ENCODE measurements at places on chromosomes 4 and X. TPM values are rescaled to one million over a fixed set of nuclear protein-coding genes. Genes with fewer than 3 reads are reported as not detected.

The AGTR2 gene
- total RNA-seq = 0.51 TPM

The CCDC149 gene
- total RNA-seq = 8.8 TPM

- no peaks in the 10 kb centered on the region for H3K4me1 ChIP-seq
- DNase-seq = no peak
- no peak overlapping the region for H3K4me3 ChIP-seq
Observed at GRCh38 chr4:182973511-182973911, 56.3 kb upstream of the DCTD start.

The MECP2 gene
- 37.7 TPM for total RNA-seq

The SH3BP2 gene
- 45.4 TPM for total RNA-seq

The ADAM29 gene
- total RNA-seq = 0.29 TPM

DNA sequence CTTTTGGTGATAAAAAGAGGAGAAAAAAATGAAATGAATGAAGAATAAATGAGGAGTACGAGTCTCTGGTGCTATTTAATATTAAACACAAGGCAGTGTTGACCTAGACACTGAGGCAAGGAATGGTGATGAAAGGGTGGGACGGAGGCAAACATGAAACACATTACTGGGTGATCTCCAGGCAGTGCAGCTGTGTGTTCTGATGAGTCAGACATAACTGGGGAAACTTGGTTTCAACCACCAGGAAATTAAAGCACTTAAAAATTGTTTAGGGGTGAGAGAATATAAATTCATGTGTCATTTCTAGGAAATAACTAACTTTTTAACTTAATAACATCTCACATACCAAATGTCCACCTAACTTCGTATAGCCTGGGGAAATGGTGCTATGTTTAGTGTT lies 19.7 kb upstream of the CXCL6 start:
- H3K4me1 ChIP-seq = no peaks in the 10 kb centered on the region

DNA sequence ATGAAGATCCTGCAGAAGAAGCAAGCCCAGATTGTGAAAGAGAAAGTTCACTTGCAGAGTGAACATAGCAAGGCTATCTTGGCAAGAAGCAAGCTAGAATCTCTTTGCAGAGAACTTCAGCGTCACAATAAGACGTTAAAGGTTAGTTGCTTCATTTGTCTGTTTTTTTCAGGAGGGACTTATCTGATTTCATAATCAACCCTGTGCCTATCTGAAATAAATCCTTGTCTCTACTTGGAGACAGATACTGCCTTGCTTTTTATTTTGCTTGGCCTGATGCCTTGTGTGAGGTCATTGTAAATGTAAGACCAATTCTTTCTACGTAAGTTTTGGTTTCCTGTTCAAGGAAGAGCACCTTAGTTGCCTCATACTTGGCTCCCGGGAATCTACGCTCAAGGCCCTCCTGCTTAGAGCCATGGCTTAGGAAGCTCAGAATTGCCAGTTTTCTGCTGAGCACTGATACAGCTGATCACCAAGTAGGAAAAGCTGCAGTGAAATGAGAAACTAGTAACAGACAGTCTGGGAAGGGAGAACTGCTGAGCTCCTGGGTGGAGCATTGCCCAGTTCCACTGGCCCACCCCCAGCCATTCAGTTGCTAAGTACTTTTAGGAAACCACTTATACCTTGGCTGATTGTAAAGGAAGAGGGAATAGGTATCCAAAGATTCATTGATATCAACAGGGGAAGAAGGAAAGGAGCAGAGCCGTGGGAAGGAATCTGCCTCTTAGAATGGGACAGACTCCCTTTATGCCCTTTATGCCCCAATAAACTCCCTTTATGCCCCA lies 41.8 kb downstream of the RBBP7 start:
- no peak overlapping the region for H3K4me3 ChIP-seq
- peaks cover 13% of the 10 kb centered on the region for H3K36me3 ChIP-seq
- no peaks in the 10 kb centered on the region for H3K27me3 ChIP-seq
- H3K27ac ChIP-seq = peak overlapping the region; percentile 81

The F8A2 gene
- not detected for total RNA-seq

GRCh38 chrX:54560411-54560810 lies 30.4 kb downstream of the GNL3L start:
- no peaks in the 10 kb centered on the region for H3K4me1 ChIP-seq
- no peak overlapping the region for H3K4me3 ChIP-seq
- H3K27me3 ChIP-seq = no peaks in the 10 kb centered on the region
- DNase-seq = peak; percentile 20

- H3K4me3 ChIP-seq = no peak overlapping the region
- peak overlapping the region; percentile 43 for H3K27ac ChIP-seq
- no peaks in the 10 kb centered on the region for H3K27me3 ChIP-seq
- no peaks in the 10 kb centered on the region for H3K4me1 ChIP-seq
Observed at GRCh38 chr4:25552580-25553271, 102.9 kb upstream of the SLC34A2 start.

The PRSS12 gene
- total RNA-seq = 14.1 TPM

The CUL4B gene
- 46.0 TPM for total RNA-seq

DNA sequence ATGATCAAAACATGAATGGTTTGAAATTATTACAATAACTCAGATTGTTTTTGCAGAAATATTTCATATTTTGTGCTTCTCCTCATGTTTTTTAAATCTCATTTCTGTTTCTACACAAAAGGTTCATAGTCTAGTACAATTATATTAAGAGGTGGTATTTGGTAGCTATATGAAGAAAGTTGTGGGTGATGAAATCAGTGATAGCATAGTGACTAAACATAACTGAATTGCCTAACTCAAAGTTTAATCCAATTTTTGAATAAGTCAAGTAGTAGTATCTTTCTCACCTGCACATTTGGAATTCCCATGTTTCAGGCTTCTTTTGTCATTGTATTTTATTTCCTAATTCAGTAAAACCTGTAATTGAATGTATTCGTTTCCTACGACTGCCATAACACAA lies 648.7 kb downstream of the GRID2 start:
- H3K4me1 ChIP-seq = no peaks in the 10 kb centered on the region
- DNase-seq = no peak
- H3K4me3 ChIP-seq = no peak overlapping the region

- H3K27ac ChIP-seq = no peak overlapping the region
- no peak for DNase-seq
- H3K27me3 ChIP-seq = no peaks in the 10 kb centered on the region
- H3K4me1 ChIP-seq = no peaks in the 10 kb centered on the region
Observed at GRCh38 chr4:157776930-157777528, 395.8 kb downstream of the GASK1B start.

DNA sequence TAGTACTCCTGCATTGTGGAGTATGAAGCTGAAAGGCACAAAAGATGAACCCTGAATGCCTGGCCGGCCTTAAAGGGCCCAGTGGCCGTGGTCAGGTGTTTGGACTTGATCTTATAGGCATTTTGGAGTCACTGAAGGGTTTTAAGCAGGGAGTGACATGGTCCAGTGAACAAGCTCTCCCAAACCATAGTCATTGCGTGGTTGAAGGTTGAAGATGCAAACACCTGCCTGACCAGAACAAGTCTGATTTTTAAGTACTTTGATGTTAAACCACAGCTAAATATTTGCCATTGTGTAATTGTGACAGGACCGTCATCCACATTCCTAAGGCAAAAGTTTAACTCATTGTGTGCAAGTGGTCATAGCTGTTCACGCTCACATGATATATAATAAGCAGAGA lies 3.3 kb downstream of the STK32B start:
- no peak overlapping the region for H3K4me3 ChIP-seq
- peaks cover 9% of the 10 kb centered on the region for H3K4me1 ChIP-seq
- H3K27ac ChIP-seq = no peak overlapping the region
- no peaks in the 10 kb centered on the region for H3K36me3 ChIP-seq

The MID1 gene
- total RNA-seq = 22.4 TPM

GRCh38 chr4:41124916-41125548 lies 89.3 kb downstream of the APBB2 start:
- H3K4me1 ChIP-seq = peaks cover 27% of the 10 kb centered on the region
- DNase-seq = no peak
- H3K27ac ChIP-seq = peak overlapping the region; percentile 72
- peak overlapping the region; percentile 47 for H3K4me3 ChIP-seq
- peaks cover 4% of the 10 kb centered on the region for H3K36me3 ChIP-seq

DNA sequence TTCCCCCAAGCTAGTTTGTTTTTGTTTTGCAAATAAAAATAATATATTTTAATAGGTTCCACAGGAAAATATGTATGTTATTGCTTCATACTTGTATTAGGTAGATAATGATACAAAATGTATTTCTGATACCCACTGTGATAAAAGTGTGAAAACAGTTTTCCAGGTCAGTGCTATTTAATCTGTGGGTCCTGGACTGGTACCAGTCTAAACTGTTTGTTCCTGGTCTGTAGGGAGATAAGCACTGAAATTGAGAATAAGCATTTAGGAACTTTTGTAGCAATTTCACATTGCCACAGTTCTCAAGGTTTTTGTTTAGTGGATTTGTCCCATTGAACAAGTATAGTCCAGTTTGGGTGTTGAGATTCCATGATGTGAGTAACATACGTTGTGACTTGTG lies 110.5 kb downstream of the PDLIM5 start:
- H3K36me3 ChIP-seq = peaks cover 7% of the 10 kb centered on the region
- H3K4me3 ChIP-seq = no peak overlapping the region
- H3K4me1 ChIP-seq = peaks cover 9% of the 10 kb centered on the region

The JADE1 gene
- 18.5 TPM for total RNA-seq

DNA sequence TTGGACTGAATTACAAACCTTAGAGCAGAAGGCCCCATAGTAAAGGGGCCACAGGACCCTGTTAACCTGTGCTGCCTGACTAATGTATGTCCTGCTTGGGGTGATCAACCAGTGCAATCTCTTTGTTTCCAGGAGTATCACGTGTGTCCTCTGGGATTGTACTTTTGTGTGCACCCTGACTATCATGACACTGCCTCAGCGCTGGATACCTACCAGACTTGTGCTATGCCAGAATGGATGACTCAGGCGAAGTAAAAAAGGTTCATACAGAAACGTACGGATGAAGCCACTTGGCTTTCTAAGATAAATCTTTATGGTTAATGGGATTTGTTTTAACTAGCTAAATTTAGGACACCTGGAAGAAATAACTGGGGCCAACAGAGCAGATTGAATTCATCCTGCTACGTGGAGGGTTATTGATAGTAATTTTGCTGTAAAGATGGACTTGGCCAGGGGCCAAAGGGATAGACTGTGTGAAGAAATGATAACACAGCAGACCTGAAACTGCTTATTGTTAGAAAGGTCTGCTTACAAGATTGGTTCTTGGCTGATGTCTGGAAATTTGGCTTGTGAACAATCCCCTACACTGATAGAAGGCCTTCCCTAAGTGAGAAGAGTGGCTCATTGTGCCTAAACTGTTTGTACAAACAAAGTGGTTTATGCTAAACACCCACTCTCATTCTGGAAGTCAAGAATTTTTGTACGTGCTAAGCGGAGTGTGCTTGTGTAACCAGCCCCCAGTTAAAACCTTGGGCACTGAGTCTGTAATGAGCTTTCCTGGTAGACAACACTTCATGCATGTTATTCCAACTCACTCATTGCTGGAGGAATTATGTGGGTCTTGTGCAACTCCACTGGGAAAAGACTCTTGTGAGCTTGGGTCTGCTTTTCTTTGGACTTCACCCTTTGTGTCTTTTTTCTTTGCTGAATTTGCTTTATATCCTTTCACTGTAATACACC lies 750.5 kb upstream of the HTR2C start:
- H3K4me3 ChIP-seq = no peak overlapping the region
- DNase-seq = no peak
- H3K27me3 ChIP-seq = no peaks in the 10 kb centered on the region
- H3K36me3 ChIP-seq = no peaks in the 10 kb centered on the region

DNA sequence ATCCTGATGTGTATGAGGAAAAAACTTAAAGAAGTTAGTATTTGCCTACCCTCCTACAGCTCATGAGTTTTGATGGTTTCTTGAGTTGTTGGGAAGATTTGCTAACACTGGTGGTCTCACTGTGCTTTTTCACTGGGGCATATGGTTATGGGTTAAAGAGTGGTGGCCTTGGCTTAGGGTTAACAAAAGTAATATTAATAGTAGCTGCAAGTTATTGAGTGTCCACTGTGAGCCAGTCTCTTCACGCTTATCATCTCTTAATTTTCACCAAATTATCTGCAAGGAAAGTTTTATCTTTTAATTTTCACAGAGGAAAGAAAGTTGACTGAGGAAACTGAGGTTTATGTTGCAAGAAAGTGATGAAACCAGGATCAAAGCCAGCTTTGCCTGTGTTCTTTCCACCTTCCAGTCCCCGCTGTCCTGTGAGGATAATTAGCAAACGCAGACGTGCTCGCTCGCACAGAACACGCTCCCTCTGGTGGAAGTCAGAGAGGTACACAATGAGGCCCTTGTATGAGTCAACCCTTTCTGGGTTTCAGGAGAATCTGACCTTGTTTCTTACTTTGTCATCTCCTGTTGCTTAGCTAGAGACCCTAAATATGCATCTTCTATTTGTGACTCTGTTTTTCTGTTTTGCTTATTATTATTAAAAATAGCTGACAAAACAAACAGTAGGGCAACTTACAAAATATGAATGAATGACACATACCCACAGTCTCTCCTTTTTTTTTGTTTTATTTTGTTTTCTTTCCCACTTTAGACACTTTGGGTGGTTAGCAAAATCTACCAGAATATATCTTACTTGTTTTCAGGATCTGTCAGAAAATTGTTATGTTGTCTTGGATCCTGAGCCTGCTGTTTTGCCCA lies 94.3 kb downstream of the DDIT4L start:
- peaks cover 6% of the 10 kb centered on the region for H3K27me3 ChIP-seq
- H3K4me1 ChIP-seq = peaks cover 26% of the 10 kb centered on the region

DNA sequence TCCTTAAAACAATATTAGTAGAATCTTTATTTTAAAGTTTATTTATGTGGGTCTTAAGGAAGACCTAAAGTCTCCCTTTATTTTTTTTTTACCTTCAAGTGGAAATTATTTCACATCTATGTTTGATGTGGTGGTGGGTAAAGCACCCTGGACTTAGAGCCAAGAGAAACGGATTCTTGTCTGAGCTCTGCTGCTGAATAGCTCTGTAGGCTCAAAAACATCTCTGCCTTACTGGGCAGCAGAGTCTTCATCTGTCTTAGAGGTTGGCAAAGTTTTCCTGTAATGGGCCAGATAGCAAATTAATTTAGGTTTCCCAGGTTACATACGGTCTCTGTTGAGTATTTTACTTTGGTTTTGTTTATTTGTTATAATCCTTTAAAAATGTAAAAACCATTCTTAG lies 136.5 kb downstream of the CEP135 start:
- H3K27me3 ChIP-seq = no peaks in the 10 kb centered on the region
- H3K27ac ChIP-seq = no peak overlapping the region
- H3K36me3 ChIP-seq = peaks cover 4% of the 10 kb centered on the region

DNA sequence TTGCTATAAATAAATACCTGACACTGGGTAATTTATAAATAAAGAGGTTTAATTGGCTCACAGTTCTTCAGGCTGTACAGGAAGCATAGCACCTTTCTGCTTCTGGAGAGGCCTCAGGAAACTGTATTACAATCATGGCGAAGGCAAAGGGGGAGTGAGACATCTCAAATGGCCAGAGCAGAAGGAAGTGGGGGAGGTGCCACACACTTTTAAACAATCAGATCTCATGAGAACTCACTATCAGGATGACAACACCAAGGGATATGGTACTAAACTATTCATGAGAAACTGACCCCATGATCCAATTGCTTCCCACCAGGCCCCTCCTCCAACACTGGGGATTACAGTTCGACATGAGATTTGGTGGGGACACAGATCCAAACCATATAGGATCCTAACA lies 11.7 kb upstream of the TCEAL9 start:
- H3K27me3 ChIP-seq = peaks cover 6% of the 10 kb centered on the region
- H3K4me1 ChIP-seq = no peaks in the 10 kb centered on the region
- DNase-seq = no peak

GRCh38 chr4:165580351-165580905 lies 201.6 kb downstream of the CPE start:
- DNase-seq = no peak
- peaks cover 3% of the 10 kb centered on the region for H3K27me3 ChIP-seq
- no peaks in the 10 kb centered on the region for H3K4me1 ChIP-seq
- H3K36me3 ChIP-seq = no peaks in the 10 kb centered on the region

- H3K27ac ChIP-seq = no peak overlapping the region
- no peaks in the 10 kb centered on the region for H3K36me3 ChIP-seq
- no peaks in the 10 kb centered on the region for H3K27me3 ChIP-seq
- DNase-seq = no peak
Observed at GRCh38 chr4:14918336-14918735, 83.9 kb upstream of the CPEB2 start.

Measured in type B pancreatic cell (in vitro differentiated cells).